Spinal cord (tissue), 10 donors: ENCODE measurements at places on chromosomes 4 and X. TPM values are rescaled to one million over a fixed set of nuclear protein-coding genes. Genes with fewer than 3 reads are reported as not detected.
A peak's percentile ranks its signal among the peaks of the same experiment; 100 is the strongest.

DNA sequence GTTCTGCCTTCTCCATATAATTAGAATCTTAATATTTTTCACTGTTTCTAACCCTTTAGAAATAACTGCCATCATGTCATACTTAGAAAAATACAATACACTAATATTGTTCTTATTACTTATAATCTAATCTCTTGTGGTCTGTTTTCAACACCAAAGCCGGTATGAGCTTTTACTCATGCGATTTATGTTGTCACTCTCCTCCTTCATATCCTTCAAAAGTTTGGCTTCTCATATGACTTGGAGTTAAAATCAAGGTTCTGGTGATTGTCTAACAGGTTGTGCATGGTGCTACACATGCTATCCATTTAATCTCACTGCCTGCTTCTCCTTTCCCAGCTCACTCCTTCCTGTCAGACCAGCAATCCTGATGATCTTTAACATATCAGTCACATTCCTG, 1392.9 kb downstream of the ARAP2 start:
- DNase-seq: no peak
- no peak overlapping the region for H3K27ac ChIP-seq
- H3K4me1 ChIP-seq: no peaks in the 10 kb centered on the region
- H3K4me3 ChIP-seq: no peak overlapping the region
- H3K36me3 ChIP-seq: no peaks in the 10 kb centered on the region

IL13RA2 gene
- total RNA-seq: 2.9 TPM

- no peak for DNase-seq
- no peak overlapping the region for H3K4me3 ChIP-seq
- H3K4me1 ChIP-seq: no peaks in the 10 kb centered on the region
- no peaks in the 10 kb centered on the region for H3K27me3 ChIP-seq
- peaks cover 2% of the 10 kb centered on the region for H3K36me3 ChIP-seq
Measured at GRCh38 chr4:151801547-151802516, 41.0 kb upstream of the GATB start.

- H3K27me3 ChIP-seq: no peaks in the 10 kb centered on the region
- no peaks in the 10 kb centered on the region for H3K36me3 ChIP-seq
- no peak for DNase-seq
- no peak overlapping the region for H3K4me3 ChIP-seq
- no peaks in the 10 kb centered on the region for H3K4me1 ChIP-seq
Measured at GRCh38 chr4:71501992-71502391, 163.2 kb downstream of the SLC4A4 start.

- no peak overlapping the region for H3K27ac ChIP-seq
- no peak overlapping the region for H3K4me3 ChIP-seq
- peaks cover 2% of the 10 kb centered on the region for H3K36me3 ChIP-seq
- no peaks in the 10 kb centered on the region for H3K27me3 ChIP-seq
Measured at GRCh38 chr4:184041156-184041555, 136.0 kb downstream of the STOX2 start.

- DNase-seq: no peak
- no peak overlapping the region for H3K27ac ChIP-seq
- no peaks in the 10 kb centered on the region for H3K36me3 ChIP-seq
Measured at GRCh38 chrX:40173143-40174000, 75.6 kb upstream of the BCOR start.

FAM47A gene
- total RNA-seq: not detected

GRCh38 chr4:602559-602942, 22.8 kb upstream of the PDE6B start:
- DNase-seq: no peak
- no peaks in the 10 kb centered on the region for H3K27me3 ChIP-seq
- no peak overlapping the region for H3K27ac ChIP-seq
- no peaks in the 10 kb centered on the region for H3K36me3 ChIP-seq

GRCh38 chr4:5572114-5572513, 136.2 kb downstream of the EVC2 start:
- no peak overlapping the region for H3K4me3 ChIP-seq
- peaks cover 12% of the 10 kb centered on the region for H3K36me3 ChIP-seq
- no peaks in the 10 kb centered on the region for H3K27me3 ChIP-seq

- H3K4me3 ChIP-seq: no peak overlapping the region
- H3K27ac ChIP-seq: no peak overlapping the region
- H3K27me3 ChIP-seq: no peaks in the 10 kb centered on the region
- DNase-seq: peak; percentile 88
- H3K36me3 ChIP-seq: no peaks in the 10 kb centered on the region
- H3K4me1 ChIP-seq: no peaks in the 10 kb centered on the region
Measured at GRCh38 chr4:175562542-175562941, 249.5 kb downstream of the GPM6A start.

DNA sequence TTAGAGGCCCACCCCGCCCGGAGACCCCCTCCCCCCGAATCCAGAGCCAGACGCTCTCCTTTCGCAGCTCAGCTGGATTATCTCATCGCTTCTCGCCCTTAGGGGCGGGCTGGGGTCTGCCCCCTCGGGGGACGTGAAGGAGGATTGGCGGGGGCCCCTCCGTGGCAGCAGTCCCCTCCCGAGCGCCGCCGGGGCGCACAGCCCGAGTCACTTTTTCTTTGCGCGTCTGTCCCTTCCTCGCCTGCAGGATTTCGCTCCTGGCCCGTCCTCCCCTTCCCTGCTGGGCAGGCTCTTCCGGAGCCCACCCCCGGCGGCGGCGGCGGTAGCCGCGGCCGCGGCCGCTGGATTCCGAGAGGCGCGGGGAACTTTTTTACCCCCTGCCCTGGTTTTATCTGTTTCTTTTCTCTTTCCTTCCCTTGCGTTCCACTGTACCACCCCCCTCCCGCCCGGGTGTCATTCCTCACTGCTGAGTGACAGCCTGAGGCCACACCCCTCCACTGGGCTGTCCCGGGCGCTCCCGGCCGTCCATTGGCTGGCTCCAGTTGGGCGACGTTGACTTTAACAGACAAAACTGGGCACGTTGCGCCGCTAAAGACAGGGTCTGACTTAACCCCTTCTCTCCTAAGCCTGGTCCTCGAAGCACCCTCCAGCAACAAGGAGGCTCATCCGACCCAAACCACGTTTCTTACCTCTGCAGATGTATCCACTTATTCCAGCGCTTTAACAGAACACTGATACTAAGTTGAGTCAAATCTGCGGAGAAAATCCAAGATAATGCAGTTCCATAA, 492 bp upstream of the NKX3-2 start:
- H3K27me3 ChIP-seq: peaks cover 96% of the 10 kb centered on the region
- peak overlapping the region; percentile 50 for H3K4me3 ChIP-seq
- no peaks in the 10 kb centered on the region for H3K36me3 ChIP-seq
- peak; percentile 92 for DNase-seq
- no peak overlapping the region for H3K27ac ChIP-seq
- peaks cover 57% of the 10 kb centered on the region for H3K4me1 ChIP-seq

DNA sequence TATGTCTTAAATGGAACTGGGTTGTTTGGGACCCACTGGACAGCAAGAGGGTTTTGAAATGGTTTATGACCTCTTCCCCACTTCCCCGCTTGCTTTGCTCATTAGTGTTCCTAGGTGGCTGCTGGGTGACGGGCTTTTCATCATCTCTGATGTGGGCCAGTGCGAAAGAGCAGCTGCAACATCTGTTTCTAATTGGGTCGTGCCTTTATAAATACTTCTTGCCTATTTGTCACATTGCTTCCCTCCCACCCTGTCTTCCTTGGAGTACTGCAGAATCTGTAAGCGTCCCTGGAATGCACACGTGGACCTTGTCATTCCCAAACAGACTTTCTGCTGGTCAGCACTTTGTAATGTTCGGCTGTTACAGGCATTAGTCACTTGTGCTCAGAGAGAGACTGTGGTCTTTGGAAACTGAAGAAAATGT, 35.2 kb downstream of the SEPTIN11 start:
- H3K27ac ChIP-seq: peak overlapping the region; percentile 78
- no peak for DNase-seq
- no peaks in the 10 kb centered on the region for H3K27me3 ChIP-seq
- H3K4me1 ChIP-seq: peaks cover 11% of the 10 kb centered on the region

- no peaks in the 10 kb centered on the region for H3K27me3 ChIP-seq
- no peak overlapping the region for H3K27ac ChIP-seq
- H3K4me1 ChIP-seq: peaks cover 28% of the 10 kb centered on the region
- no peak for DNase-seq
Measured at GRCh38 chrX:129781680-129782495, 2.1 kb downstream of the SASH3 start.

DNA sequence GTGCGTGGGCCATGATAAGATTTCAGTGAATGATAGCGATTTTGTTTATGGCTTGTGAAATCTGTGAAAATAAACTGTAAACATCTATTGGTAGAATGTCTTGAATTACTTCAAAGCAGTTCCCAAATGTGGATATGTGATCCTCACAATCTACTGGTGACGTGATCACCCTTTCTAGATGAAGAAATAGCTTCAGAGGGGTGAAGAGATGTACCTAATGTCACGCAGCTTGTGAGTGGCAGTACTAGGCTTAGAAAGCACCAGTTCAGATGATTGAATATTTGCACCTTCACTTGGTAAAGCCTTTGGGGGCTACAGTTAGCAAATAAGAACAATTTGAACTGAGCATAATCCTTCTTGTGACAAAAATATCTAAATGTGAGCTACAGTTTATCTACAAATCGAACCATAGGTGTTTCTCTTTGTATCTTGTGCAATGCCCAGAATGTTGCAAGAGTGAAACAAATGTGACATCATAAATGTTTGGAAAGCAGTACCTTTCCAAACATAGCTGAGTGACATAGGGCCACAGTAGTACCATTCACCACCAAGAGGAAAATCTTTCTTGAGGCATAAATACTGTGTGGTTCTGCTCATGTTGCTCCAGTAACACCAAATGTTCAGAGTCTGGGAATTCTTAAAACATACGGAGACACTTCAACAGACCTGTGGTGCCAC, 14.2 kb downstream of the PAK3 start:
- no peak overlapping the region for H3K27ac ChIP-seq
- peaks cover 16% of the 10 kb centered on the region for H3K27me3 ChIP-seq

RIPPLY1 gene
- total RNA-seq: not detected

- H3K4me1 ChIP-seq: no peaks in the 10 kb centered on the region
- H3K4me3 ChIP-seq: no peak overlapping the region
- no peaks in the 10 kb centered on the region for H3K27me3 ChIP-seq
- no peak overlapping the region for H3K27ac ChIP-seq
Measured at GRCh38 chr4:105050896-105051295, 95.8 kb upstream of the TET2 start.

- H3K27ac ChIP-seq: no peak overlapping the region
- DNase-seq: no peak
- no peaks in the 10 kb centered on the region for H3K36me3 ChIP-seq
- H3K27me3 ChIP-seq: no peaks in the 10 kb centered on the region
- no peaks in the 10 kb centered on the region for H3K4me1 ChIP-seq
- no peak overlapping the region for H3K4me3 ChIP-seq
Measured at GRCh38 chr4:33914386-33914785, 2329.9 kb downstream of the ARAP2 start.

DNA sequence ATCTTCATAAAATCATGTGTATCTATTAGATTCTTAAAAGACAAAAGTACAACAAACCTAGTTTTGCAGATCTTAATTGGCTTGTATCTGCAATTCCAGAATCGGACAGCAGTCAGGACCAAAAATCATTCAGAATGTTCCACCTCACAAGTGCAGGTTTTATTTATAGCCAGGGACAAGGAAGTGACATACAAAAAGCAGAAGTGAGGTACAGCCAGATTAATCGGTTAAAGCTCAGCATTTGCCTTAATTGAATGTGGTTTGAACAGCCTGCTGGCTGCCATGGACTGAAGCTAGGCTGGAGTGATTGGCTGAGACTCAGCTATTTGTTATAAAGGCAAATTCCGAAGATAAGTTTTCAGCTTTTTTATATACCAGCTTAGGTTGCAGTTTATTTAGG, 932.6 kb downstream of the C4orf33 start:
- H3K4me3 ChIP-seq: no peak overlapping the region
- H3K4me1 ChIP-seq: no peaks in the 10 kb centered on the region
- DNase-seq: peak; percentile 39
- H3K36me3 ChIP-seq: no peaks in the 10 kb centered on the region

DNA sequence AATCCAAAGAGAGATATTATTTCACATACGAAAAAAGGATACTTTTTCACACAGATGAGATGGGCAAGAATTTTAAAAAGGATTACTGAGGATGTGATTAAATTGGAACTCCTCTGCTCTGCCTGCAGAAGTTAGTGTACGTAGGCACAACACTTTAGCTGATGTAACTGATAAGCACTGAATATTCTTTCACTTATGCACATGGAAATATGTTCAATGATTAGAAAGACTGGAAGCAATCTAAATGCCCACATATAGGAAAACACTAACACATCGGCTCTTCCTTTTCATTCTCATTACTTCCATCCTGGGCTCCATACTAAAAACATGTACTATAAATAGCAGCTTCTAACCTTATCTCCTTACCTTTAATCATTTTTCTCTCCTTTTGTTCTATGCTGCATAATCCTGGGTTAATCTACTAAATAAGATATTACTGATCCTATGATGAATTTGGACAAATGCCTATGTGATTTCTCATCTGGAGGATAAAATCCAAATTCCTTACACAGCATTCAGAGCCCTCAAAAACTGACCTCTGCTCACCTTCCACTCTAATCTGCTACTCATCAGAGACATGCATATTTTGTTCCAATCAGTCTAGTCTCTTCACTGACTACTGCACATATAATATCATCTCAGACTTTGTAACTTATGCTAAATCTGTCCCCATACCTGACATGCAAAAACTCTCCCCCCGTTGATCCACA, 197.8 kb downstream of the PDGFC start:
- no peak overlapping the region for H3K27ac ChIP-seq
- no peak for DNase-seq
- peaks cover 3% of the 10 kb centered on the region for H3K4me1 ChIP-seq
- no peak overlapping the region for H3K4me3 ChIP-seq
- H3K36me3 ChIP-seq: no peaks in the 10 kb centered on the region

GDI1 gene
- 194 TPM for total RNA-seq

DDIT4L gene
- total RNA-seq: 4.8 TPM

DCAF8L2 gene
- not detected for total RNA-seq

GRCh38 chr4:155657169-155657568, 9.5 kb upstream of the GUCY1A1 start:
- no peak for DNase-seq
- no peak overlapping the region for H3K4me3 ChIP-seq
- no peaks in the 10 kb centered on the region for H3K27me3 ChIP-seq

GRCh38 chr4:172786039-172786792, 382.4 kb upstream of the GALNT7 start:
- DNase-seq: no peak
- H3K36me3 ChIP-seq: no peaks in the 10 kb centered on the region
- H3K4me3 ChIP-seq: no peak overlapping the region
- H3K27ac ChIP-seq: no peak overlapping the region
- no peaks in the 10 kb centered on the region for H3K27me3 ChIP-seq

ZXDA gene
- 8.9 TPM for total RNA-seq

GRCh38 chr4:145822581-145822980, 116.0 kb downstream of the ZNF827 start:
- no peak overlapping the region for H3K4me3 ChIP-seq
- no peak for DNase-seq
- H3K27me3 ChIP-seq: no peaks in the 10 kb centered on the region
- peaks cover 7% of the 10 kb centered on the region for H3K36me3 ChIP-seq

DNA sequence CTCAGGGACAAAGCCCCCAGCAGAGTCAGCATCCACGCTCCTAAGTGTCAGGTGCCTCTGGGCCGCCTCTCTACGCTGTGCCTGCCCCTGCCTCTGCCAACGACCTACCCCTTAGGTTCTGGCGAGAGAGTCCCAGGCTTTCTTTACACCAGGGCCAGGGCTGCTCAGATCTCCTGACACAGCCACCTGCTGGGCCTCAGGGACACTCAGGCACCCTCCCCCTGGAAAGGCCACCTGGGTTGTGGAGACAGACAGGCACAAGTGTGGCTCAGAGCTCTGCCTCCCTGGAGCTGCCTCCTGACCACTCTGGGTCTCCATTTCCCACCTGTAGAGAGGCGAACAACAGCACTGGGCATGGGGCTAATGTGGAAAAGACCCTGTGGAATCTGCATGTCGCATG, 90.0 kb upstream of the ADRA2C start:
- H3K4me1 ChIP-seq: peaks cover 22% of the 10 kb centered on the region
- no peak for DNase-seq
- no peaks in the 10 kb centered on the region for H3K36me3 ChIP-seq
- H3K27ac ChIP-seq: no peak overlapping the region
- H3K27me3 ChIP-seq: peaks cover 2% of the 10 kb centered on the region
- no peak overlapping the region for H3K4me3 ChIP-seq
